ENCODE measurements at places on chromosomes 2 and 18. TPM values are rescaled to one million over a fixed set of nuclear protein-coding genes. Genes with fewer than 3 reads are reported as not detected.

CNNM3 gene
- total RNA-seq, result 14.2 TPM

DNA sequence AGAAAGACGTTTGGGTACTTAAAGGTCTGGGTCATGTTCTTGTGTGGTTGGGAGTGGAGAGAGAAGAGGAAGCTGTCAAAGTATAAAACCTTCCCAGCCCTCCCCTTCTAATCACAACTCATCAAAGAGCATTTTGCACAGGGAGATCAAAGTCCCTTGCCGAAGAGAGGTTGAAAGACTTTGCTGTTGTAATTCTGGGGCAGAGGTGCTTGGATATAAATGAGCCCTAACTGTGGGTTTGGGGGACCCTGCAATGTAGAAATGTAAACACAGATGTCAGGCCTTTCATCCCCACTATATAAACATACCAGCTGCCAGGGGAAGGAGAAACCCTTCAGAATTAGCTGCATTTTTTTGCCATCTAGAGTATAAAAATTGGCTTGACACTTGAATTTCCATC lies 182.1 kb downstream of the ETAA1 start:
- no peaks in the 10 kb centered on the region for H3K27me3 ChIP-seq
- no peak for DNase-seq
- no peaks in the 10 kb centered on the region for H3K4me1 ChIP-seq
- no peak overlapping the region for H3K4me3 ChIP-seq

GRCh38 chr2:19688059-19688458 lies 213.7 kb downstream of the TTC32 start:
- H3K36me3 ChIP-seq, result no peaks in the 10 kb centered on the region
- no peak for DNase-seq
- H3K4me1 ChIP-seq, result no peaks in the 10 kb centered on the region
- H3K27ac ChIP-seq, result no peak overlapping the region
- no peaks in the 10 kb centered on the region for H3K27me3 ChIP-seq
- no peak overlapping the region for H3K4me3 ChIP-seq

GRCh38 chr2:235449568-235449967 lies 44.3 kb upstream of the AGAP1 start:
- H3K4me3 ChIP-seq, result no peak overlapping the region
- no peaks in the 10 kb centered on the region for H3K36me3 ChIP-seq
- DNase-seq, result no peak
- H3K4me1 ChIP-seq, result no peaks in the 10 kb centered on the region

- no peak overlapping the region for H3K27ac ChIP-seq
- H3K27me3 ChIP-seq, result no peaks in the 10 kb centered on the region
- H3K4me1 ChIP-seq, result no peaks in the 10 kb centered on the region
- H3K36me3 ChIP-seq, result no peaks in the 10 kb centered on the region
- no peak for DNase-seq
- H3K4me3 ChIP-seq, result no peak overlapping the region
Observed at GRCh38 chr2:143632751-143633374, 503.6 kb downstream of the ARHGAP15 start.

GRCh38 chr2:241951920-241952319 lies 82.4 kb downstream of the RTP5 start:
- H3K4me1 ChIP-seq, result peaks cover 7% of the 10 kb centered on the region
- H3K4me3 ChIP-seq, result no peak overlapping the region
- no peaks in the 10 kb centered on the region for H3K27me3 ChIP-seq
- no peak overlapping the region for H3K27ac ChIP-seq

DNA sequence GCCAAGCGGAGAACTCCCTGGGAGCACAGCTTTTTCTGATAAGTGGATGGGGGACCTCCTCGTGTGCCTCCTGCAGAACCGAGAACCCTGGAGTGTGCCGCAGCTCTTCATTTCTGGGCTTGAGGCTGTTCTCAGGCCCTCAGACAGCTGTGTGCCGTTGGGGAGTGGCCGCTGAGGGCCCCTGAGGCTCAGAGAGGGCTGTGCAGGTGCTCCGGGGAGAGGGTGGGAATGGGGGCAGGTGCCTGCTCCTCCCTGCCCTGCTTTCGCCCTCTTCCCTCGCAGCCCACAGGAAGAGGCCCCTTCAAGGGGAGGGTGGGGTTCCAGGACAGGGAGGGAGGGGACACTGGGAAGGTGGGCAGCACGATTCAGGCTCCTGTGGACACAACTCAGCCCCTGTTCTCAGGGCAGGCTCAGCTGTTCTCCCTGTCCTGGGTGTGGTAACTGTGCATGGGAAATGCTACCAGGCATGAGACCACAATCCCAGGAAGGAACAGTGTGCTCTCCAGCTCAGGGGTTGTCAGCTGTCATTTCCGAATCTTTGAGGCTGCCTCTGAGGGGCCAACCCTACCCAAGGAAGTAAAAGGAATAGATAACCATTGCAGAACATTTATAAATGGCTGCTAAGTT lies 11.3 kb downstream of the LCT start:
- no peaks in the 10 kb centered on the region for H3K36me3 ChIP-seq
- peak; percentile 40 for DNase-seq
- H3K4me1 ChIP-seq, result no peaks in the 10 kb centered on the region

- no peaks in the 10 kb centered on the region for H3K36me3 ChIP-seq
- DNase-seq, result no peak
- no peaks in the 10 kb centered on the region for H3K27me3 ChIP-seq
- H3K4me3 ChIP-seq, result no peak overlapping the region
- no peak overlapping the region for H3K27ac ChIP-seq
- H3K4me1 ChIP-seq, result no peaks in the 10 kb centered on the region
Observed at GRCh38 chr2:19127616-19128015, 230.8 kb downstream of the OSR1 start.

DNA sequence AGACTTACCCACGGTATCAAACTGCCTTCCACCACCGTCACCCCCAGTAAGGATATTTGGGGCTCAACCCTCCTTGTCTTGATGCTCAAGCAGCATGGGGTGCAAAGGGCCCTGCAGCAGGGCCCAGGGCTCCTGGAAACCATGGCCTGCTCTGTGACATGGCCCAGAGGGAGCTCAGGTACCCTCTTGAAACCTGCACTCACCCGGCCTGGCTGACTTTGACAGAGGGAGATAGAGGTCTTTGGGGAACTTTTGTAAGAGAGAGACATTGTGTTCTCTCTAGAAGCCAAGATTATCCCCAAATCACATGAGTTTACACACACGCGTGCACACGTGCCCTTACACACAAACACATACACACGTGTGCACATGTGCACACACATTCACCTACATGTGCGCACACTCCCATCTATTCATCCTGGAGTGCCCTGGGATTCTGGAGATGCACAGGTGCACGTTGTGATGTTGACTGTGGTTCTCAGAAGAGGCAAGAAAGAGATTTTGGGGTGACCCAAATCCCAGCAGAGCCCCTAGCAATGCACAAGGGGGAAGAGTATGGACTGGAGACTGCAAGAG lies 19.6 kb upstream of the KCNK3 start:
- H3K36me3 ChIP-seq, result no peaks in the 10 kb centered on the region

- H3K4me1 ChIP-seq, result no peaks in the 10 kb centered on the region
- no peak overlapping the region for H3K27ac ChIP-seq
- H3K27me3 ChIP-seq, result no peaks in the 10 kb centered on the region
- no peak for DNase-seq
- no peaks in the 10 kb centered on the region for H3K36me3 ChIP-seq
Observed at GRCh38 chr2:95056461-95057459, 31.3 kb downstream of the MAL start.

- no peak overlapping the region for H3K4me3 ChIP-seq
- H3K27ac ChIP-seq, result no peak overlapping the region
- no peak for DNase-seq
- H3K36me3 ChIP-seq, result no peaks in the 10 kb centered on the region
- H3K4me1 ChIP-seq, result no peaks in the 10 kb centered on the region
Observed at GRCh38 chr18:41660654-41661053, 294.4 kb upstream of the PIK3C3 start.

DNA sequence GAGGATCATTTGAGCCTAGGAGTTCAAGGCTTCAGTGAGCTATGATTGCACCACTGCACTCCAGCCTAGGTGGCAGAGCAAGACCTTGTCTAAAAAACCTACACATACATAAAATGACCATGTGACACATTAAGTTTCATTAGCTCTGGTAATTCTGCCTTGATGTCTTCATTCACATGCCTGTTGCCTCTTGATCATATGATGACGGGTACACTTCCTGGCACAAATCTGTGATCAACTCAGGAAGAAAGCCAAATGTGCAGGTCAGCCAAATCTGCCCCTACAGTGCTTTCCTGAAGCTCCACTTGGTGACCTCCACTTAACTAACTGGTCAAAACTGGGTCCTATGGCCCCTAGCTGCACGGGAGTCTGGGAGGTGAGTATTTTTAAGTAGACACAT lies 54.4 kb upstream of the B3GNT7 start:
- no peaks in the 10 kb centered on the region for H3K36me3 ChIP-seq
- H3K4me1 ChIP-seq, result no peaks in the 10 kb centered on the region
- H3K4me3 ChIP-seq, result no peak overlapping the region
- DNase-seq, result no peak
